ENCODE measurements at places on chromosomes 2 and 18.

- DNase-seq = peak; percentile 29
These were observed 107.4 kb downstream of the POLR1A start for GRCh38 chr2:85998071-85998991.

GRCh38 chr18:2123077-2123476, 448.2 kb downstream of the METTL4 start:
- DNase-seq = no peak

DNA sequence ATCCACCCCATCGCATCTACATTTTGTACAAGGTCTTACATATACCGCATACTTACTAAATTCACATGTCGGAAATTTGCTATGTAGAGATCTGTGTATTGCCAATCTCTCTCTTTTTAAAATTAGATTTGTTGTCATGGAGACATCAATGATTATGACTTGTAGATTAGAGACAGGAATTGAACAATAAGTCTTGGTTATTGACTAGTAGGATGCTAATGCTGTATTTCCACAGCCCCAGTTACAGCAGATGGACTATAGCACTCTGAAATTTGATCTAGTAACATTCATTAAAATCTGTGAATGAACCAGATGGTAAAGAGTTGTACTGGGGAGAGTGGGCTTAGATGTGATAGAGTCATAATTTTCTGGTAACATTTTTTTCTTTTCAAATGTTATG, 805.7 kb downstream of the SLC4A3 start:
- DNase-seq = no peak

DNA sequence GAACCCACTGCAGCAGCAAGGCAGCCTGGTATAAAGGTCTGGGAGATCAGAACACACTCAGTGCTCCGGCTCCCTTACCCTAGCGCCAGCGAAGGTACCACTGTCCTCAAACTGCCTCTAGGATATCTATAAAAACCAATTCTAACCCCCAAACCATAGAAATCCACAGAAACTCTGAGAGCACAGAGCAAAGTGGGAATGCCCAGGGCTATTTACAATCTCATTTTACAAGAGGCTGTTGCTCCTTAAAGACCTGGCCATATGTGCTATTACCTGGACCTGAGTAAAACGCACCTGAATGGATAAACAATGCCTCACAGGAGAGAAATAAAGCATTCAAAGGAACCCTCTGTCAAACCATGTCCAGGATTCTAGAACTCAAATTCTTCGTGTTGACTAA, 4.3 kb downstream of the STK39 start:
- DNase-seq = no peak

All from stimulated activated naive CD8-positive, alpha-beta T cell treated with anti-CD3 and anti-CD28 coated beads, Interleukin-15, amount 100 ng/mL, for 72 hours (primary cell).